ENCODE measurements at places on chromosomes 3 and 15. TPM values are rescaled to one million over a fixed set of nuclear protein-coding genes. Genes with fewer than 3 reads are reported as not detected.

Gene CHRM5
- not detected for total RNA-seq

Gene TRAIP
- 23.6 TPM for total RNA-seq

DNA sequence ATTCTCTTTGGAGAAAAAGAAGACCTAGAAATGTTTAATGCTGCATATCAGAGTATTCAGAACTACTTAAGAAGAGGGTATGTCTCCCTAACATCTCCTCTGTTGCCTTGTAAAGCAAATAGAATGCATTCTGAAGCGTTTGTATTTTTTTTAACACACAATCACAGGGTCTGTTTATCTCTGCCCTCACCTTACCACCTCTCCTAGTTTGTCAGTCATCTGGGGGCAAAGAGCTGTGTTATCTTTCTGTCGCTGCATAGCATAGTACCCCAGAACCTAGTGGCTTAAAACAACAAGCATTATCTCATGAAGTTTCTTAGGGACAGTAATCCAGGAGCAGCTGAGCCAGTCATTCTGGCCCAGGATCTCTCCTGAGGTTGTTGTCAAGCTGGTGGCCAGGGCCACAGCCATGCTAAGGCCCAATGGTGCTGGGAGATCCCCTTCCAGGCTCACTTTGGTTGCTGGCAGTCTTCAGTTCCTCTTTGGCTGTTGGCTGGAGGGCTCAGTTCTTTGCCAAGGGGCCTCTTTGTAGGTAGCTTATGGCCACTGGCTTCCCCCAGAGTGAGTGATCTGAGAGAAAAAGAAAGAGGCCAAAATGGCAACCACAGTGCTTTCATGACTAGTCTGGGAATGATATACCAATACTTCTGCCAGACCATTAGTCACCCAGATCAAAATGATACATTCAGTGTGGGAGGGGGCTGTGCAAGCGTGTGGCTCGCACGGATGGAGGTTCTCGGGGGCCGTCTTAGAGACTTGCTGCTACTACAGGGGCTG lies 17.8 kb downstream of the EDEM1 start:
- no peak for DNase-seq

GRCh38 chr3:191292243-191293015 lies 36.8 kb upstream of the CCDC50 start:
- DNase-seq: no peak
